ENCODE measurements at places on chromosomes 3 and 15.

DNA sequence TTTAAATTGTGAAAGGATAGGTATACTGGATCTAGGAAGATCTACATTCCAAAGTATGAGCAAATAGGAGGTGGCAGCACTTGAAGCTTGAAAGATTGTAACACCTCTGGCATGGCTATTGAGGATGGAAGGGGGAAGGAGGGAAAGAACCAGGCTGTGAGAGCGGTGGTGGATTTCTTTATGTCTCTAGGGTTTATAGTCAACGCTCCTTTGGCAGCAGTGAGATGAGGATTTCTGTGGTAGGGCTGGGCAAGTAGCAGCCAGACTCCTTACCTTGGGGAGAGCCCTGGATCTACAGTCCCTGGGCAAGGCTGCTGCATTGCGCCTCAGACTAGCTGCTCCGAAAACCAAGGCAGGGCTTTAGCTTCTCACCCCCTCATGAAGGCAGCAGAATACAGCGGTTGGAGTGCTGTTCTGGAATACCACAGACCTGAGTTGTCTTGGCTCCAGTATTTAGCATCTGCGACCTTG, 53.2 kb downstream of the MEF2A start:
- DNase-seq: no peak

- DNase-seq: no peak
Observed at GRCh38 chr15:40594429-40594836, 384 bp downstream of the KNL1 start.

GRCh38 chr15:82648257-82649103, 1.3 kb upstream of the CPEB1 start:
- no peak for DNase-seq

GRCh38 chr3:171883257-171883892, 40.2 kb downstream of the TMEM212 start:
- no peak for DNase-seq

DNA sequence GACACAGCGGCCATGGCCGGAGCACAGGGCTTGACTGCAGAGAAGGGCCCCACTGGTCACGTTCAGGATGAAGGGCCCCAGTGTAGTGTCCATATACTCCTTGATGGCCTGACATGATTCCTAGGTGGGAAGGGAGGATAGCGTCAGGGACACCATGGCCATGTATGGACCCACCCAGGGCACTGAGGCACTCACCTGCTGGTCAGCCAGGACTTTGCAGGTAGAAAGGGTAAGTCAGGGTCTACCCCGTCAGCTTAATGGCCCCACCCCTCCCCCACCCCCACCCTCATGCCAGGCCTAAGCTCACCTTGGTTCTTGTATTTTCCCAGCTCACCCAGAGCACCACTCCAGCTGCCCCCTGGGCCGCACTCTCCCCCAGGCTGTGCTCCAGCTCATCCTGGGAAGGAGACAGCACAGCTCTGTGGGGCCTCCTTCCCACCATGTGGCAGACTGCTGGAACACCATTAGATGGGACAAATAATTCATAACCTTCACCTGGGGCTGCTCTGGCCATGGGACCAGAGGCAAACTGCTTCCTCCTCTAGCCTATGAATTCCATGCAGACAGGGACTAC, 1.6 kb upstream of the HYAL3 start:
- no peak for DNase-seq
